Hindlimb muscle (tissue), 1 donor: ENCODE measurements at places on chromosomes 4 and X. TPM values are rescaled to one million over a fixed set of nuclear protein-coding genes. Genes with fewer than 3 reads are reported as not detected.

- no peak for DNase-seq
These were observed 13.8 kb downstream of the PGRMC1 start for GRCh38 chrX:119249891-119250290.

- no peak for DNase-seq
These were observed 149.9 kb downstream of the CHIC2 start for GRCh38 chr4:53914313-53915016.

- DNase-seq, result no peak
These were observed 45.6 kb downstream of the WDR19 start for GRCh38 chr4:39227906-39228305.

DNA sequence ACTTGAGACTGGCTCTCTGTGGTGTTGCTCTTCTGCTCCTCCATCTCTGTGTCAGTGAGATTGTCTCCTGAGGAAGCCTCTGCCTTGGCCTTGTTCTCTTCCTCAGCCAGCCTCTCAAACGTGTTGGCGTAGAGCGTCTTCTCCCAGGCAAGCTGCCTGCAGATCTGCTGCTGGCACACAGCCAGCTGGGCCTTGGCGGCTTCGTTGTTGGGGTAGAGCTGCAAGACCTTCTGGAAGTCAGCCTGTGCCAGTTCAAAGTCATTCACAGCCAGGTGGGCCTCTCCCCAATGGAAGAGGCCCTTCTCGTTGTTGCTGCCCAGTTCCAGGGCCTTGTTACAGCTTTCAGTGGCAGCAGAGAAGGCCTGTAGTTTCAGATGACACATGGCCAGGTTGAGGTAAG, 159.1 kb downstream of the NDST3 start:
- no peak for DNase-seq

- no peak for DNase-seq
These were observed 1965.8 kb downstream of the C4orf33 start for GRCh38 chr4:131061734-131062133.

DNA sequence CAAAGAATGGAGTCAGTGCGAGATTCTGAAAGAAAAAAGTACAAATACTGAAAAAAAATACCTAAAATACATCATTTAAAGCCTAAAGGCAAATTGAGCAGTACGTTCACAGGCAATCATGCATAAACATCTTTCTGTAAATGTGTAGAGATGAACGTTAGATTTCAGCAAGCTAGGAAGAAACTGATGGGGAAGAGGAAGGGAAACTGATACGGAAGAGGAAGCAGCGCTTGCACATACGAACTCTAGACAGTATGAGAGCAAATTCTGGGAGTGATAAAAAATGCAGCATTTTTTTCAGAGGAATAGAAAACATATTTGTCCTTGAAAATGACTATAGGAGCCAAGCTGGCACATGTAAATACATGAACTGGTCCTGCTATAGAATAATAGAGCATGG, 9.4 kb downstream of the ANKRD50 start:
- no peak for DNase-seq

GRCh38 chr4:55030589-55030988, 94.8 kb downstream of the KDR start:
- DNase-seq, result no peak

DNA sequence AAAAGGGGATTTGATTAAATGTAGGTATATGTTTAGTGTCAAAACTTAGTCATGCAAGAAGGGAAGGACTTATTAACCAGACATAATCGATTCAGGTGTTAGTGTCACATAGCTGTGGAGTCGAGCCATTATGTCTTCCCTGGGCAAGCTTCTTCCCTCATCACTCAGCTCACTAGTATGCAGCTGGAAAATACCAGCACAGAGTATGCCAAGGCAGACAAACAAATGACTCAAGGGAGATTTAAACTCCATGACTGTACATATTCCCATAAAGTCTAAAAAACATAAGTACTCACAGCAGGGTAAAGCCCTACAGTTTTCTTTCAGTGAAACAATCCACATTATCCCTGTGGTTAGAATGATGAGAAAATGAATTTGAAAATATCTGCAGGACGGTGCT, 304.5 kb downstream of the CBLL2 start:
- DNase-seq, result peak; percentile 2

The GLOD5 gene
- not detected for polyA plus RNA-seq

- DNase-seq, result no peak
These were observed 5.1 kb downstream of the PIGG start for GRCh38 chr4:504076-504475.

The BST1 gene
- 4.3 TPM for polyA plus RNA-seq

The SHROOM3 gene
- 34.3 TPM for polyA plus RNA-seq

The STK26 gene
- 50.1 TPM for polyA plus RNA-seq

The CEP135 gene
- 5.5 TPM for polyA plus RNA-seq

The ZNF185 gene
- 6.0 TPM for polyA plus RNA-seq

The MAGED4B gene
- 34.2 TPM for polyA plus RNA-seq

DNA sequence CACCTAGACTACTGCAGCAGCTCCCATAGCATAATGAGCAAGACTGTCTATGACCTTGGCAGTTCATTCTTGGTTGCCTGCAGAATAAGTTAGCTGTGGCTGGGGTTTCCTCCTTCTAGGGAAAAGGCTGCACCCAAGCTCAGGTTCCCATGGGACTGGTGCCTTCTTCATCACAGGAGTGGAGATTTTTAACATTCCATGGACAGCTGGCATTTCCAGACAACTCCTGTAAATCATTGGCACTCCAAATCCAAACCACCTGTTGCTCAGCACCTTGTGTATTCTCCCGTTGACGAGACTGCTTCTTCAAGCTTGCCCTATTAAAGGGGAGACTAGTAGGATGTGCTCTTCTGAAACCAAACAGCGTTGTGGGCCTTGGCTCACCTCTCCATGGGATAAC, 7.8 kb upstream of the NUP54 start:
- no peak for DNase-seq

DNA sequence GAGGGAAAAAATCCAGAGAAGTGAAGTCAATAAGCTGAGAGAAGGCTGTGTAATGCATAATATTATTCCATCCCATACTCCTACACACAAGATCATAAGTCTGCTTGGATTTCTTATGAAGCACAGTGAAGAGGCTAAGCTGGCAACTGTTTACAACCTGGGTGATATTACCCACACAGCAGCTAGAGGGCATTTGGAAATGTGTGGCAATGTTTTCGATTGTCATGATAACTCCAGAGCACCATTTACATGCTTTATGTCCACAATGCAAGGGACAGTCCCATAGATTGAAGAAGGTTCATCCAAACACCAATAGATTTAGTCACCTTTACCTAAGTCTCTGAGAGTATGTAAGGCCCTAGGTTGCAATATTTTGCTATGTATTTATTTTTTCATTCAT, 412.2 kb downstream of the PPP3CA start:
- no peak for DNase-seq

- no peak for DNase-seq
These were observed 71.0 kb downstream of the FAM53A start for GRCh38 chr4:1613099-1613495.

DNA sequence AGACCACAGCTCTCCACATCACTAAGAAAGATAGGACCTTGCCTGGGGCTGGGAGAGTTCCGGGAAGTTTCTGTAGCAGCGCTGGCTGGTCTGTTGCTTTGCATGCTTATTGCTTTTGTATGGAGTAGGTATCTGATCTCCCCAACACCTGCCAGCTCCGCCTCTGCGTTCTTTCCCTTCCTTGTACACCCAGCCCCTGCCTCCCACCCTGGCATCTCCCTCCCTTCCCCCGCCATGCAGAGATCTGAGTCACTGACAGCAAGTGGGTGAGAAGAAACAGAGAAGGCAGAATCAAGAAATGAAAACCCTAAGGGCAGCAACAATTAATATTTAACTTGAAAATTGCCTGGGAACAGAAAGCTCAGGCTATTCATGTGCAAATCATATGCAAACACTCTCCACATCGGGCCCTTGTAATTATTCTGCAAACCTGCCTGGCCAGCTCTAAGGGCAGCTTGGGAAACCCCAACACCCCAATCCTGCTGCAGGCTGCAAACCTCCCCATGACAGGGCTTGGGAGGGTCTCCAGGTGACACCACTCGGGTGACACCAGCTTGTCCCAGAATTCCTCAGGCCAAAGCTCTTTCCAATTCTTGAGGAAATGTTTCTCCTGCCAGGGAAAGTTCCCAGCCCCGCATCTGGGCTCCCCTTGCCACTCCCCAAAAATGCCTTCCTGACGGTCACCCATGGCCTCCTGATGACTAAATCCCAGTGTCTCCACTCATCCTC, 257.2 kb downstream of the FBXW7 start:
- DNase-seq, result no peak

DNA sequence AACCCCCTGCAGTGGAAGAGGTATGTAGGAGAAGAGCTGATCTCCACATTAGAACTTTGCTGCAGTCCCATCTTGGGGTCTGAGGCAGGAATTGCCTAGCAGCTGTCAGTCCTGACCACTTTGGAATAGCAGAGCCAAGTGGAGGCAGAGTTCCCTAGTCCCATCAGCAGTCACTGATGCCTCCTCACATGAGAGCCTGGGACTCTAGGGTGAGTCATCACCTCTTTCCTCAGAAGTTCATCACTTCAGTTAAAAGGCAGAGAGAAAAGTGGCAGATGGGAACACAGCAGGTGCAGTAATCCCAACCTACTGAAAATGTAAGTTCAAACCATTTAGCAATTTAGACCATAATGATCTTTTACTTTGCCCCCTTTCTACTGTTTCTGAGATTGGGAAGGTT, 73.9 kb upstream of the MED14 start:
- DNase-seq, result no peak

- no peak for DNase-seq
These were observed 434.0 kb downstream of the FAM133A start for GRCh38 chrX:94107981-94108380.

- DNase-seq, result no peak
These were observed 62.9 kb downstream of the ELOVL6 start for GRCh38 chr4:110135523-110135922.

- no peak for DNase-seq
These were observed 306.0 kb upstream of the AADAT start for GRCh38 chr4:170395773-170396172.

GRCh38 chrX:43553257-43553656, 102.8 kb upstream of the MAOA start:
- DNase-seq, result no peak
